ENCODE measurements at places on chromosomes 4 and X.

DNA sequence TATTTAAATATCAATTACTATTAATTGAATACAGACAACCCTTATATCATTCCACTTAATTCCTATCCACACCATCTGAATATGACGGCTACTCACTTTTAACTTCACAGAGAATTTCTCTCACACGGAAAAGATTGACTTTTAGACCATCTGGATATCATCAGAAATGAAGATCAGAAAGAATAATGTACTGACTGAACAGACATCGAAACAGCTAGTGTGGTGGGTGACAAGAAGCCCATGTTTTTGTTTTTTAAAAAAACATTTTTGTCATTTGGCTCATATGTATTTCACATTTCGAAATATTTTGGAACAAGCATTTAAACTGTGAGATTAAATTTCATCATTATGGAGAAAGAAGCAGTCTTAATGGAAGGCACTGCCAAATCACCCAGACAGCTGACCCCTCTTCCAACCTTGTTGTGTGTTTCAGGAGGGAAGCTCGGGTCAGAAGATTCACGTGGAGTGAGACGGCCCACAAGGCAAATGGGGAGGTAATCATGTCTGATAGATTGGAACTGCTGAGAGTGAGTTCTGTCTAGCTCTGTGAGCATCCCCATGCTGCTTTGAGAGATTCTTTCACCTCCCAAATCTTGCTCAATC is 204.2 kb upstream of the RASGEF1B start:
- no peak for DNase-seq

GRCh38 chrX:54043056-54043455 is 1.2 kb downstream of the PHF8 start:
- no peak for DNase-seq

DNA sequence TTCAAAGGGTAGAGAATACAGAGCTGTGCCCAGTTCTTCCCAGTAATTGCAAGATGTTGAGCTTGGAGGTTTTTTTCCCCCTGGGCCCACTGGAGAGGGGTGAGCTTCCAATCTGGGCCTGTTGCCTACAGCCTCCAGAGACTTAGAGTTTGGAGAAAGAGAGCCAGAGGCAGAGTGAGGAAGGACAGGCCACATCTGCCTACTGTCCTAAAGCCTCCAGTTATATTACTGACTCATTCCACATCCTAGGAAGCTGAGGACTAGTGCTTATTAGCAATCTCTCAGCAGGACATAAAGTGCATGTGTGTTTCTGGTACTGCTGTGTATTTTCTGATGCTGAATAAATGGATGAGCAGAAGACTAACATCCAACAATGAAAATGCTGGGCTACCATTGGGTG is 181.0 kb upstream of the MAMLD1 start:
- no peak for DNase-seq

- DNase-seq: no peak
Observed at GRCh38 chr4:6987588-6987961, 55.6 kb upstream of the TADA2B start.

DNA sequence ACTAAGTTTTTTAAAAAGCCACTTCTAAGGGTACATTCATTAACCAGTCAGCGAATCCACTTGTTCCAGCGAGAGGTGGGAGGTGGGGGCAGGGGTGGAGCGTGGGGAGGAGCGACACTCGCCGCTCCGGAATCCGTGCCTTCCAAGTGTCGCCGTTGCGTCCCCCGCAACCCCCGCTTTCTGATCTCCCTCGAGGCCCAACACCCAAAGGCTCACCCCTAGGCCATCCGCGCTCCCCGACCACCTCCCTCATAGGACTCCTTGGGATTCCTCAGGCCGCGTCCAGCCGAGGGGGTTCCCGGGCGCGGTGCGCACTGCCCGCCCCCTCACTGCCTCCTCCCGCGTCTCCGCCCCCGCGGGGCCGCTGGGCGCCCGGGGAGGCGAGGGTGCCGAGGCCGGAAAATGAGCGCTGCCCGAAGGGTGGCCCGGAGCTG is 108.1 kb upstream of the STOX2 start:
- no peak for DNase-seq

DNA sequence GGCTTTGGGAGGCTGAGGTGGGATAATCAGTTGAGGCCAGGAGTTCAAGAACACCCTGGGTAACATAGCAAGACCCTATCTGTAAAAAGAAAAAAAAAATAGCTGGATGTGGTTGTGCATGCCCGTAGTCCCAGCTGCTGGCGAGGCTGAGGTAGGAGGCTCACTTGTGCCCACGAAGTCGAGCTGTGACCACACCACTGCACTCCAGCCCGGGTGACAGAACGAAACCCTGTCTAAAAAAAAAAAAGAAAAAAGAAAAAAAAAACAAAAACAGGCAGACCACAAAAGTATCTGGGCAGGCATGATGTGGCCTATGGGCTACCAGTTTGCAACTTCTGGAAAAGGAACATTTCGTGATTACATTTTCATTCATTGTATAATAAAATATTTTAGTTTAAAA is 38.1 kb upstream of the RASGEF1B start:
- no peak for DNase-seq
